ENCODE measurements at places on chromosomes 3 and 15. TPM values are rescaled to one million over a fixed set of nuclear protein-coding genes. Genes with fewer than 3 reads are reported as not detected.

DNA sequence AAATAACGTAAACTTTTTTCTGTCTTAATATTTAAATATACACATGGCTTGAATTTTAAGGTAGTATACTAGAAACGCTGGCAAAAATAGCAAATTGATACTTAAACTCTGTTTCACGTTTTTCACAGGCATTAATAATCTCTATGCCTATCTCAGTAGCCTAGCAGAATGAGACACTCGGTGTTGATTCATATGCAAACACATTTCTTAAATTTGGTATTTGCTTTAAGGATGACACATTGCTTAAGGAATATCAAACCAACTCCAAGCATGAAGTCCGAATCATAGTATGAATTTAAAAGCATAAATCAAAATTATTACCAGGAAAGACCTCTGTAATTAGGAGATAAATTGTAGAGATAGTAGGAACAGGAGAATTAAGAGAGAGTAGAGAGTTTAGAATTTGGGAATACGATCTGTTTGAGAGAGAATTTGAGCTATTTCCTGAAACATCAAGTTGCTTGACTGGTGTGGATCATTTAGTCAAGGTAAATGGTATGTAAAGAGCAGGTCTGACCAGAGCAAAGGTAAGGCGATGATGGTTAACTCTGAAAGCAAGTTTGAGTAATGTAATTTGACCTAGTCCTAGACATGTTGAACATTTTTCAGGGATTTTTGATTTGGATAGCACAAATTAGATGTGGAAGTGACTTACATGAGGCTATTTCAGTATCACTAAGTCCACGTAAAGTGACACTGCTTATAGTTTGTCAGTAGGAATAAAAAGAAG lies 236.1 kb downstream of the ROBO1 start:
- no peak for DNase-seq

GRCh38 chr3:158732856-158733200 lies 571 bp upstream of the RARRES1 start:
- DNase-seq: no peak

GRCh38 chr3:187628169-187628568 lies 42.0 kb downstream of the SST start:
- DNase-seq: no peak

Gene C3orf62
- 3.1 TPM for total RNA-seq

DNA sequence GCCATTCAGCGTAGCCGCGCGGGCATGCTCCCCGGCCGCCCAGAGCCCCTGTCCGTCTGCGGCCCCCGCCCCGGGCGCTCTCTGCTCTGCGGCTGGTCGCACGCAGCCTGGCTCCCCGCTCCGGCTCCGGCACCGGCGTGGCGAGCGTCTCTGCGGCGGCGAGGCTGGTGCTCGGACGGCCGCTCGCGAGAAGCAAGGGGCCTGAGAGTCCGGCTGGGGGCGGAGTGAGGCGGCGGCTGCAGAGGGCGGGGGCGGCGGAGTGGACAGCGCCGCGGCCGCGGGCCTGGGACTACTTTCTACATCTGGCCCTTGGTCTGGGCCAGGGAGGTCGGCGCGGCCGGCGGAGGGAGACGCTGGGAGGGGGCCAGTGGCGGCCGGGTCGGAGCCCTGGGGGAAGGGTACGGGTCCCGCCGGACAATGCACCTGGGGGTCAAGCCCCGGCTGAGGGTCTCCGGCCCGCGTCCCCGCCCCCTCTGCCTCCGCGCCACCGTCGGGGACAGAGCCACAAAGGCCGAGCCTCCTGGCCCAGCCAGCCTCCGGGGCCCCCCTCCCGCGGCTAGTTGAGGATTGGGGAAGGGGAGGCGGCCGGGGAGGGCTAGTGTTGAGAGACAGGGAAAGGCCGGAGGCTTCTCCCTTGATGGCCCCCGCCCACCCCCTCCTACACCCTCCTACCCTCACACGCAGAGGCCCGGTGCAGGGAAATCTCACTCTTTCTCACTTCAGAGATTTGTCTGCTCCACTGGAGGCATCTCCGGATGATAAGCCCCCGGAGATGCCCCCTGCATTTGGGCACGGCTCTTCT lies at the start of gene PRTG:
TSS of gene PRTG (minus strand) at position 226 of the 802 bp plus-strand sequence. CDS start at position 5, 221 bp downstream.
- peak; percentile 35 for DNase-seq

Gene GOLGA8T
- total RNA-seq: not detected

Gene MOBP
- 0.72 TPM for total RNA-seq

Gene EFL1
- 27.4 TPM for total RNA-seq

DNA sequence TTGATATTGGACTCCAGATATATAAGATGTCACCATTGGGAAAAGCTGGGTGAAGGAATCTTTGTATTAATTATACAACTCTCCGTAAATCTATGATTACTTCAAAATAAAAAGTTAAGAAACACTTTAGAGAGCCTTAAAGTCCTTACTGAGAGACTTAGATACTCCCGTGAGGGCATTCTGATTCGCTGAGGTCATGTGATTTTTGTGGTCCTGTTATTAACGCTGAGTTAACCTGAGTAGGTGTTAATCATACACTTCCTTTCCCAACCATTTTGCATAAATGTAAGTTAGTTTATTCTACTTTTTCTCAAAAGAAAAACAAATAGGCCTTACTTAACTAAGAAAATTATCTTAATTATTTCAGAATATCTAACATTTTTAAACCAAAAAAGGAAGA lies 67.1 kb upstream of the LMOD3 start:
- DNase-seq: no peak

DNA sequence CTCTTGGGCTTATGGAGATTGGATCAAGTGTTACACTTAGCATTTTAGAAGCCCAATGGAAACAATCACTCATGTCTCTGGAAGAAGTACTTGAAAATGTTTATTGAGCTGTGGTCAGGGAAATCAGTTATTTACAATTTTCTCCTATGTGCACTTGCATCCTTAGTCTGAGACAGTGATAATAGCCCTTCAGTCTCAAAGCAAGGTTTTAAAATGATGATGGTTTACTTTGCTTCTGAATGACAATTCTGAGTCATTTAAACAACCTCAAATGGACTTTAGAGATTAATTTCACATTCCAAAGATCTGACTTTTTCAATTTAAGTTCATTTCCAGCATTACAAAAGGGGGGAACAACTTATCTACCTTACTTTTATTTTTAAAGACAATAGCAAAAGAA lies 20.1 kb downstream of the TIPARP start:
- no peak for DNase-seq

DNA sequence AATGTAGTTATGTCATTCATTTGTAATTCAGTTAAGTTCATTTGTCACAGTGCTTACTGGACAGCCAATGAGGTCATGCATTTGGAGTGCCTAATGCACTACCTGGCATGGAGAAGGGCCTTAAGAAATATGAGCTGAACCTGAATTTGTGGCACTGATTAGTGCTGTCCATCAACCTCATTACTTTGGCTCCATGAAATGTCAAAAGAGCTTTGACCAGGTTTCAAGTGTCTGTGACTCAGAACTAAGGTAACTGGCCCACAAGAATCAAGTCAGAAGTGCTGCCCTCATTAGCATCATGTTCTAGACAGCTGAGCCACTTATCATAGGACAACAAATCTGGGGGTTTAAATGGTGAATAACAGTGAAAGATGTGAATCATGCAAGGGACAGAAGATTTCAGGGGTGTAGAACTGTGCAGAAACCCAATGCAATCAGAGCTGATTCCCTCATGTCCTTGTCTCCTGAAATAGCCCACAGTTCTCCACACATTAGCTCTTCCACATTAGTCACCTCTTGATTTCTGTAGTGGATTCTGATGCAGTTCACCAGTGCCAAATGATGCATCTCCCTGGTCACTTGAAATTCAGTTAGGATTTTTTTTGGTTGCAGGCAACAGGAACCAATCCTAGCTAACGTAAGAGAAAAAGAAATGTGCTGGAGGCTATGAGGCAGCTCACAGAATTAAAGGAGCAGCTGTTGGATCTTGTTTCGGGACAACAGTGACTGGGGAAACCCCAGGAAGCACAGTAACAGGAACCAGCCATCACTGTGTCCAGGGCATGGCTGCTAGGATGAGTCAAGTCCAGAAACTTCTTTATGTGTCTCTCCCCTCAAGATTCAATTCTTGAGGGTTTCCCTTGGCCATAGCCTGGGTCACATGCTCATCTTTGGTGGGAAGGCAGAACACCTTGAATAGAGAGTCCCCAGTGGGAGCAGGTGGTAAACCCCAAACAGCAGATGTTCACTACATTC lies 38.7 kb downstream of the CHST2 start:
- no peak for DNase-seq

GRCh38 chr3:138030734-138031280 lies 20.8 kb downstream of the CLDN18 start:
- no peak for DNase-seq

Gene OR5K2
- not detected for total RNA-seq

Gene B3GALNT1
- 0.94 TPM for total RNA-seq

GRCh38 chr3:68345781-68346180 lies 586.6 kb downstream of the TAFA4 start:
- DNase-seq: no peak

- no peak for DNase-seq
These were observed 2.3 kb upstream of the GFM1 start for GRCh38 chr3:158642005-158642404.

GRCh38 chr15:72199721-72200212 lies 2.2 kb upstream of the GRAMD2A start:
- peak; percentile 88 for DNase-seq

DNA sequence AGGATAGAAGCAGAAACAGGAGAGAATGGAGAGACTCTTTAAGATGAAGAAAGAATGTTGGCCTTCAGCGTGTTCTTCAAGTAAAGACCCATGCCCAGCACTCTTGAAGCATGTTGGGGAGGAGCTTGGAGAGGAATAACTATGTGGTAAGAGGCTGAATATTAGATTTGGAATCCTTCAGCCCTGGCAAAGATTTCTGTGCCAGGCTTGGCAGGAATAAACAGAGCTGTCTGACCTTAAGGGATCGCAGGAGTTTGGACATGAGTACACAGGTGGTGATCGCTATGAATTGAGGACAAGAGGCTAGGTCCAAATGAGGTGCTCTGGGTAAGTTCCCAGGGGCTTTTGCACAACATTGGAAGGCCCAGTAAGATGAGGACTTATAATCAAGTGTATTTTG lies 132.6 kb upstream of the TBL1XR1 start:
- DNase-seq: no peak

Gene CHRNA3
- total RNA-seq: 3.5 TPM

GRCh38 chr15:65386886-65387285 lies 9.1 kb upstream of the IGDCC3 start:
- no peak for DNase-seq

GRCh38 chr3:115788921-115789470 lies 165.7 kb downstream of the GAP43 start:
- DNase-seq: no peak

Gene MITF
- 2.9 TPM for total RNA-seq

- no peak for DNase-seq
These were observed 6.1 kb upstream of the LRRC15 start for GRCh38 chr3:194375473-194376240.

Gene UROC1
- total RNA-seq: not detected

Gene CHRNA7
- 3.9 TPM for total RNA-seq

All from colonic mucosa (tissue), 4 donors.